ELR (cell line): ENCODE measurements at places on chromosomes 4 and X.
A peak's percentile ranks its signal among the peaks of the same experiment; 100 is the strongest.

GRCh38 chrX:130682990-130683389, 220.0 kb downstream of the ENOX2 start:
- peak; percentile 65 for DNase-seq

DNA sequence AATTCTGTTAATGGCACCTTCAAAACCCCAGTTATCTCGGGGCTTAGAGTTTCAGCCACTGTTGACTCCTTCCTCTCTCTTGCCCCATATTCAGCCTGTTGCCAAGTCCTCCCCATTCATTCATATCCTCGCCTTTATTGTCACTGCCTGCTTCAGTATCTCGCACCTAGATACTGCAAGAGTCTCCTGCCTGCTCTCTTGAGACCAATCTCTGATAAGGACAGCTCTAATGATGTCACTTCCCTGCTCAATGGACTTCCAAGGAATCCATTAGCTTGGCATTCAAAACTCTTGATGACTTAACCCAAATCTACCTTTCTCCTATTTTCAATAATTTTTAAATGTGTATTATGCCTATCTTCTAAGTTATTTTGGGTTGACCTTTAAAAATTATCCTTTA, 1.1 kb upstream of the UBE2A start:
- no peak for DNase-seq

- peak; percentile 76 for DNase-seq
Measured at GRCh38 chr4:142512161-142512560, 333.9 kb downstream of the INPP4B start.

- DNase-seq: peak; percentile 19
Measured at GRCh38 chr4:10619220-10619619, 65.3 kb downstream of the CLNK start.

DNA sequence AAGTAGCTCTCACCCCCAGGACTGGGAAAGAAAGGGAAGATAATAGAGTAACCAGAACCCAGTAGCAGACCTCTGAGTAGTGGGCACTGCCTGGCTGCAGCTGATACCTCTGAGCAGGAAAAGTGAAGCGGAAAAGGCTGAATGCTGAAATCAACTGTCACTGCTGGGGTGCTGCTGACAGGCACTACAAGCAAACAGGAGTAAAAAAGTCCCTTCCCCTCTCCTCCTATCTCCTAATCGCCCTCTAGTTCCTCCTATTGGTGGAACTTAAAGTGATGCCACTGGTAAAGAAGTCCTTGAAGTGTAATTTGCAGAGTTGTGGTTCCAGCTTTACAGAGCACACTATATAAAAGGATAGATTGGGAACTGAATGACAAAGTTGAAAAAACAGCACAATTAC, 32.8 kb upstream of the GLRB start:
- peak; percentile 59 for DNase-seq

DNA sequence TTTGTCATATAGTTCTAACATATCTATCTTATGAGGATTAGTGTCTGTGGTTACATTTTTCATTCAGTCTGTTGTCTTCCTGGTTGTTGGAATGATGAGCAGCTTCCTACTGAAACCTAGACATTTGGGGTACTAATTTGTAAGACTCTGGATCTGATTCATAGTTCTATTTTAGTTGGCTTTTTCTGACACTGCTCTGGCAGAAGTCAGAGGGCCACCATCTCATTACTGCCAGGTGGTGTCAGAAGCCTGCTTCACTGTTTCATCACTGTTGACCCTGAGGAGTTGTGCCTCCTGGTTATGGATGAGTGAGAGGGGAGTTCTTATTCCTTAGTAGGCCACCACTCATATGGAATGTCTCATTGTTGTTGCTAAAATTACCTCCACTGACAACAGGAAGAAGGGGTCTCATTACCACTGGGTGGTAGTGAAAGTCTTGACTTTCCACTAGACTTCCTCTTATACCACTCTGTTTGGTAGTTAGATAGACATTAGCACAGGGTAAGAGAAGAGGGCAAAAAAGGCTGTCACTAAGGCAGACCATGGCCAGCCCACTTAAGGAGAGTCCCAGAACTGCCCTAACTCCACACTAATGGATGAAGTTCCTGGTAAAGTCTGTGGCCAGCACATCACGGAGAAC, 395.2 kb downstream of the SPOCK3 start:
- DNase-seq: no peak

GRCh38 chr4:69828828-69829227, 31.1 kb downstream of the SULT1E1 start:
- no peak for DNase-seq

GRCh38 chr4:56134266-56134665, 185.5 kb downstream of the CEP135 start:
- peak; percentile 1 for DNase-seq

DNA sequence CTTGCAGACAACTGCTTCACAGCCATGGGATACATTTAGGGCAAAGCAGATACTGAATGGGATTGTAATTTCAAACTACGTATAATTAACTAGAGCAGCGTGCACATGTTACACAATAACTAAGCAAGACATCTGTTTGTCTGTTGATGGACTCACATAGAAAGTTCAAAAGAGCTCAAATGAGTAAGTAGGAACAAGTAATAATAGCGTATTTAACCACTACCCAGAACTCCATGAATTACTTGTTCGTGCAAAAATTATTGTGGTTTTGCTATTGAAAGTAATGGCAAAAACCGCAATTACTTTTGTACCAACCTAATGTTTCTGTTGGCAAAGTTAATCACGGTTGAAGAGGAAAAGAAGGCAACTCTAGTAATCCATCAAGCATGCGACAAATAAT, 825.4 kb downstream of the PCDH18 start:
- DNase-seq: no peak

GRCh38 chr4:138522366-138522765, 280.2 kb upstream of the SLC7A11 start:
- peak; percentile 42 for DNase-seq

- DNase-seq: peak; percentile 10
Measured at GRCh38 chrX:50100188-50100587, 100.6 kb downstream of the AKAP4 start.

DNA sequence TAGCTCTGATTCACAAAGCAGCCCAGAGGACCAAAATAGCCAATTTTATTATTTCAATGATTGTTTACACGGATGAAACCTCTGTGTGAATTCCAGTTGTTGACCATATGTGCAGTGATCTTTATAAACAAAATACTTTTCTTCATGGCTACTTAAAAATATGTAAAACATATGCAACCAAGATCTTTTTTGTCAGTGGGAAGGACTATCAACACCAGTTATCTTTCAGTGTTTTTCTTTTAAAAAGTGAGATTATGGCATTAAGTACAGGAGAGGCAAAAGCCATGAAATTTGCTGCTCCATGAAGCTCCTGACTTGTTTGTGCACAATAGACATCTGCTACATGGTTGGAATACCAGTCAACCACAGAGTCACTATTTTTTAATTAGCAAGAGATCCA, 184.4 kb downstream of the DKK2 start:
- no peak for DNase-seq

- no peak for DNase-seq
Measured at GRCh38 chrX:80663331-80663730, 146.3 kb downstream of the BRWD3 start.

- DNase-seq: no peak
Measured at GRCh38 chr4:74316397-74316796, 8.1 kb downstream of the EPGN start.

GRCh38 chr4:2825740-2826139, 17.9 kb upstream of the ADD1 start:
- DNase-seq: no peak

DNA sequence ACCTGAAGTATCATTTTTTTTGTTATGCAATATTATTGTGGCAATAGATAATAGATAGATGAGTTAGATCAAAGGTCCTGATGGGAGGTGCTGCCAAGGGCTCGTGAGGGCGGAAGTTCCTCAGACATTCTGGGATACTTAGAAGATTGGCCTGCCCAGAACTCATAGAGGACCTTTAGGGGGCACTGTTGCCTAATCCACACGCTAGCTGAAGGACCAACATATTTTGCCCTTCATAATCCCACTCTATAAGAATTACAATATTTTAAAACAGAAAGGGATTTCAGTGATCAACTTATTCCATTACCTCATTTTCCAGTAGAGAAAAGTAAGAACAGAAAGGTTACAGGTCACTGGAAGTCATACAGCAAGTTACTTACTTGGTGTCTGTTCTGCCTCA, 22.9 kb upstream of the COX7B2 start:
- DNase-seq: peak; percentile 62

- peak; percentile 36 for DNase-seq
Measured at GRCh38 chr4:15376594-15376993, 51.2 kb upstream of the C1QTNF7 start.

GRCh38 chr4:148061795-148062194, 329.9 kb downstream of the ARHGAP10 start:
- no peak for DNase-seq

DNA sequence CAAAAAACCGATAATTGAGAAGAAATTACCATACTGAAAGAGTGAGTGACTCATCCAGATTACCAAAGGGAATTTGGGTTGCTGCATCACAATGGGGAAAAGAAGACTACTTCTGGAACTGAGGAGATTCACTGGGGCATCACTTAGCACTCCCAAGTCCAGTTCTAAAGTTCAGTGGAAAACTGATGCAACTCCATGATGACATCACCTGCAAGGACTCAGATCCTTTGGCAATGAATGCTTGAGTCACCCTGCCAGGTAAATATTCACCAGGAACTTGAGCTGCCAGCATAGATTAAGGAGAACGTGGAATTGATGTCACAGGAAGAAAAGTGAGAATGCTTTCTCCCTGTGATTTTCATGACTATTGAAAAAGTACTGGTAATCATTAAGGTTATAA, 32.0 kb upstream of the SMIM10L2A start:
- DNase-seq: peak; percentile 1

GRCh38 chrX:22184096-22184495, 88.6 kb upstream of the CBLL2 start:
- no peak for DNase-seq

DNA sequence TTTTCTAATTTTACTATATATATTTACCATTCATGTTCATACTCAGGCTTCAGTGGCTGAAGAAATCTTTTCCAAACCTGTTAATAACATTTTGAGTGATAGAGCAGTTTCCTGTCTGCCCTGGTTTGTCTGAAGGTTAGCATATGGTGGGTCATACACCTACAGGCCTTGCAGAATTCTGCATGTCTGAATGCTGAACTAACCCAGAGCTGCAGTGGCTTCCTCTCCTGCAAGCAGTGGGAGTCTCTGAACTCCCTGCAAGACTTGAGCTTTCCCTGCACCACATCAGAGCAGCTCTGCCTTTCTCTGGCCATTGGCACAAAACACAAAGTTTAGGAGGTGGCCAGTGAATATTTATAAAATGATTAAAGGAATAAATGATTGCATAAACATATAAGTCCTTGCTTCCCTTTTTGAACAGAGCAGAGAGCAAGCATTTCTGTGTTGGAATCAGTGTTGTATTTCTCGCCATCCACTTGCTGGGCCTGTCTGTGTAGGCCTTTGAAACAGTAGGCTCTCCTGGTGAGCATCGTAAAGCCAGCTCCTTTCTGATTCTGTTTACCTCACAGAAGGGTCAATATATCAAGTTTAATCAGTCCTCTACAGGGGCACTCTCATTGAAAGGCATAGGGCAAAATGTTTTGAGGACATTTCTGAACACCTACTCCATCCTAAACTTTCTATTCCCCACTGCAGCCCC, 15.0 kb upstream of the UNC5C start:
- DNase-seq: no peak

DNA sequence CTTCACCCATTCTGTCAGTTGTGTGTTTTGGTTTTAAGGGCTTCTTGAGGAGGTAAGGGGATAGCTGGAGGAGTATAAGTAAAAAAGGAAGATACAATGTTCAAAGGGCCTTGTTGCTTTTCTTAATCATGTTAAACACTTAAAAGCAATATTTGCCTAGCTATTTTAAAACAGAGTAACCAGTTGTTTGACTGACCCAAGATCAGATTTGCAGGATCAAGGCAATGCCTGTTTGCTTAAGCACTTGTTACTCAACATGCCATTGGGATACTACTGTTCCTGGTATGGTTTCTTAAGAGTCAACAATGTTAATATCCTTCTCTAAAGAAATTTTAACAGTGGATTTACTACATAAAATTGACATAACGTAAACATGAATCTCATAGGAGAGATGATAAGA, 2.6 kb downstream of the DCLK2 start:
- DNase-seq: no peak

DNA sequence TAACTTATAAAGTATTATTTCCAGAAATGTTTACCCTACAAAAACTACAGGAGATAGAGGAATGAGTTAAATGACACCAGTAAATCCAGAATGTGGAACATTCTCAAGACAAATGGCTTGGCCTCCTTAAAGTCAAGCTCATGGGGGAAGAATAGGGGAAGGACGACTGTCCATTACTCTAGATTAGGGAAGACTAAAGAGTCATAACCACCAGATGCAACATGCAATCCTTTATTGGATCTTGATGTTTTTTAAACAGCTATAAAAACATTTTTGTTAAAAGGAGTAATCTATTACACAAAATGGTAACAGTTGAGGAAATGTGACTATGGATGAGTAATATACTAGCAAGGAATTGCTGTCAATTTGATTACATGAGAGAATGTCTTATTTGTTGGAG, 11.1 kb downstream of the ACOT9 start:
- no peak for DNase-seq

- no peak for DNase-seq
Measured at GRCh38 chr4:40506066-40506465, 123.6 kb downstream of the RBM47 start.

GRCh38 chrX:16160729-16161128, 6.6 kb upstream of the MAGEB17 start:
- DNase-seq: peak; percentile 93

DNA sequence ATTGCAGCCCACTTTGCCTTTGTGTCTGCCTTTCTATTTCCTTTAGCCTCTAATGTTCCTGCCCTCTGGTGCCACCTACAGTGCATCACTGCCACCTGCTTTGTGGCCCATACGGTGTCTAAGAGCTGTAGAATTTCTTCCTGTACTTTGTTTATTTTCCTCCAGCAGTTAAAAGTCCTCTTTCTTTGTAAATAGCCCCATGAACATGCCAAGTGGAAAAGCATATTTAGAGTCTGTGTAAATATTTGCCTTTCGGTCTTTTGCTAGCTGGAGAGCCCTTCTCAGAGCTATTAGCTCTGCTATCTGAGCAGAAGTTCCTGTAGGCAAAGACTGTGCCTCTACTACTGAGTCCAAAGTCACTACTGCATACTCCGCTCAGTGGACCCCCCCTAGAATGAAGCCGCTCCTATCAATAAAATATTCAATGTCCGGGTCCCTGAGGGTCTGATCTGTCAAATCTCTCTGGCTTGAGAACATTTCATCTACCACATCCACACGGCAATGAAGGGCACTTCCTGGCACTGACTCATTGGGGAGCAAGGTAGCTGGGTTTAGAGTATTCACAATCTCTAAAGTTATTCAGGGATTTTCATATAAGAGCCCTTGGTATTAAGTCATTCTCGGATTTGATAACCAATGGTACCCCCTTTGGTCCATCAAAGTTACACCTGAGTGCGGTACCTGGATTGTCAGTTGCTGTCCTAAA, 36.3 kb downstream of the SULT1E1 start:
- DNase-seq: peak; percentile 6

DNA sequence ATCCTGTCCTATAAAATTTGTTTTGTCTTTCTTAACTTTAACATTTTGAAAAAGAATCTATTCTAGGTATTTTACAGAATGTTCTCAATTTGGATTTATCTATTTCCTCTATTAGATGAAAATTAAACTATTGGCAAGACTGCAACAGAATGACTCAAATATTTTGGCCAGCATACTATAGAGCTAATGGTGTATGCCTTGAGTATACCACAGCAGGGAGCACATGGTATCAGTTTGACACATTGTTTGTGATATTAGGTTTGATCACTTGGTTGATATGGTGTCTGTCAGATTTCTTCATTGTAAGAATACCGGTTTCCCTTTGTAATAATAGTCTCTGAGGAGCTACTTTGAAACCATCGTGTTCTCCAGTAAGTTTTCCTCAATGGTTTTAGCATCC, 87.8 kb upstream of the NPNT start:
- no peak for DNase-seq

GRCh38 chr4:163591614-163592020, 97.1 kb downstream of the TMA16 start:
- DNase-seq: no peak
